ENCODE measurements at places on chromosomes 7 and 10.

GRCh38 chr10:105259201-105259600 is 618.1 kb downstream of the SORCS3 start:
- no peak for DNase-seq

- DNase-seq, result no peak
Measured at GRCh38 chr7:75654855-75655254, 83.9 kb downstream of the HIP1 start.

DNA sequence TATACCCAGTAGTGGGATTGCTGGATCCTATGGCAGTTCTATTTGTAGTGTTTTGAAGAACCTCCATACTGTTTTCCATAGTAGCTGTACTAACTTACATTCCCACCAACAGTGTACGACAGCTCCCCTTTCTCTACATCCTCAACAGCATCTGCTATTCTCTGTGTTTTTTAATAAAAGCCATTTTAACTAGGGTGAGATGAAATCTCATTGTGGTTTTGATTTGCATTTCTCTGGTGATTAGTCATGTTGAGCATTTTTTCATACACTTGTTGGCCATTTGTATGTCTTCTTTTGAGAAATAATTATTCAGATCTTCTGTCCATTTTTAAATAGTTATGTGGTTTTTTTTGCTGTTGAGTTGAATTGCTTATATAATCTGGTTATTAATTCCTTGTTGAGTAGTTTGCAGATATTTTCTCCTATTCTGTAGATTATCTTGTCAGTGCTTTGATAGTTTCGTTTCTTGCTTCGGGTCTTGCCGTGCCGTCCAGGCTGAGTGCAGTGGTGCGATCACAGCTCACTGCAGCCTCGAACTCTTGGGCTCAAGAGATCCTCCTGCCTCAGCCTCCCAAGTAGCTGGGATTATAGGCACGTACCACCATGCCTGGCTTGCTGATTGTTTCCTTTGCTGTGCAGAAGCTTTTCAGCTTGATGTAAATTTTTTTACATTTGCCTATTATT is 12.0 kb downstream of the MTG1 start:
- DNase-seq, result no peak

- no peak for DNase-seq
Measured at GRCh38 chr10:62907470-62908212, 91.5 kb upstream of the EGR2 start.

- no peak for DNase-seq
Measured at GRCh38 chr10:14605231-14605925, 169.3 kb downstream of the FAM107B start.

DNA sequence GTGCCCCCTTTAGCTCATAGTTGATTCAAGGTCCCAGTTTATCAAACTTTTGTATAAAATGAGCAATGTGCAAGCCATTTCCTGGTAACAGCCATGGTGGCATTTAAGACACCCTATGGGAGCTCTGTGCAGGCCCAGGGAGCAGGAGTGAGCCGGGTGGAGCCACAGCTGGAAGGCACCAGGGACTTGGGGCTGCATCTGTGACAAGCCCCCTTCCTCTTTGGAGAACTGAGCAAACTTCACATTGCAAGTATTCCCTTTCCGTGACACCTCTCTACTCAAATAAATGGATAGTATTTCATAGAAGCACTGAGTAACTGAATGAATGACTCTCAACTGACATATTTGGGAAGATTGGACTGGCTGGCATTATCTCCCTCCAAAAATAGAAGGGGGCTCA is 558.7 kb upstream of the FOXK1 start:
- no peak for DNase-seq

GRCh38 chr7:80724249-80724871 is 85.9 kb downstream of the CD36 start:
- DNase-seq, result no peak

DNA sequence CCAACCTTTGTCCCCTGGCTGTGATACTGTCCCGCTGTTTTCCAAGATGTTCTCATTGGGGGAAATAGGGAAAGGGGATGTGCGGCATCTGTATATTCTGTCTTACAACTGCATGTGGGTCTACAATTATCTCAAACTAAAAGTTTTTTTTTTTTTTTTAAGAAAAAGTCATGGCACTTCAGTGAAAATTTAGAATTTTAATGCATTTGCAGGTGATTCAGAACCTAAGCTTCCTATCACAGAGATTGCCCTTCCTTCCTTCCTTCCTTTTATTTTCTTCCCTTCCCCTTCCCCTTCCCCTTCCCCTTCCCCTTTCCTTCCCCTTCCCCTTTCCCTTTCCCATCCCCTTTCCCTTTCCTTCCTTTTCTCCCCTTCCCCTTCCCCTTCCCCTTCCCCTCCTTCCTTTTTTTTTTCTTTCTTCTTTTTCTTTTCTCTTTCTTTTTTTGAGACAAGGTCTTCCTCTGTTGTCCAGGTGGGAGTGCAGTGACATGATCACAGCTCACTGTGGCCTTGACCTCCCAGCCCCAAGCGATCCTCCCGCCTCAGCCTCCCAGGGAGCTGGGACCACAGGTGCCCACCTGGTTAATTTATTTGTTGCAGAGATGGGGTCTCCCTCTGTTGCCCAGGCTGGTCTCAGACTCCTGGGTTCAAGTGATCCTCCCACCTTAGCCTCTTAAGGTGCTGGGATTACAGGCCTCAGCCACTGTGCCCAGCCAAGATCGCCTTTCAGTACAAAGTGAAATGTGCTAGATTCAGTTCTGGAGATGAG is 32.0 kb downstream of the JAKMIP3 start:
- no peak for DNase-seq

GRCh38 chr7:150982351-150982750 is 4.2 kb upstream of the KCNH2 start:
- DNase-seq, result no peak

- DNase-seq, result peak; percentile 64
Measured at GRCh38 chr10:97025613-97026242, 160.0 kb downstream of the SLIT1 start.

DNA sequence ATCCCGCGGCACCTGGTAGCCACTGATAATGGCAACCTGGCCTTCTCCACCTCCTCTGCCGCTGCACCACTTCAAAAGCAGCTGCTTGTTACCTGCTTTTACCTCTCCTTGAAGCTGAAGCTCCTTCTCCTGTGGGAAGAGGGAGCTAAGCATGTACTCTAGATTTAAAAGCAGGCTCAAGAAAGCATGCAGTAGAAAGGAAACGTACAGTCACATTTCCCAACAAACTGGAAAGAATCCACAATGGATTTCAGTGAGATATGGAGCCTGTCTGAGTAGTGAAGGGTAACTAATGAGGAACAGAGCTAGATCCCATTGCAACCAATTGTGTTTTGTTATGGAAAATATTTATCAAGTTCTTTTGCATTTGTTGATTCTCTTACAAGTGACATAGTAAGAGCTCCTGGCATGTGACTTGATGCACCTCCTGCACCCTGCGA is 457.4 kb upstream of the GALNT17 start:
- no peak for DNase-seq

DNA sequence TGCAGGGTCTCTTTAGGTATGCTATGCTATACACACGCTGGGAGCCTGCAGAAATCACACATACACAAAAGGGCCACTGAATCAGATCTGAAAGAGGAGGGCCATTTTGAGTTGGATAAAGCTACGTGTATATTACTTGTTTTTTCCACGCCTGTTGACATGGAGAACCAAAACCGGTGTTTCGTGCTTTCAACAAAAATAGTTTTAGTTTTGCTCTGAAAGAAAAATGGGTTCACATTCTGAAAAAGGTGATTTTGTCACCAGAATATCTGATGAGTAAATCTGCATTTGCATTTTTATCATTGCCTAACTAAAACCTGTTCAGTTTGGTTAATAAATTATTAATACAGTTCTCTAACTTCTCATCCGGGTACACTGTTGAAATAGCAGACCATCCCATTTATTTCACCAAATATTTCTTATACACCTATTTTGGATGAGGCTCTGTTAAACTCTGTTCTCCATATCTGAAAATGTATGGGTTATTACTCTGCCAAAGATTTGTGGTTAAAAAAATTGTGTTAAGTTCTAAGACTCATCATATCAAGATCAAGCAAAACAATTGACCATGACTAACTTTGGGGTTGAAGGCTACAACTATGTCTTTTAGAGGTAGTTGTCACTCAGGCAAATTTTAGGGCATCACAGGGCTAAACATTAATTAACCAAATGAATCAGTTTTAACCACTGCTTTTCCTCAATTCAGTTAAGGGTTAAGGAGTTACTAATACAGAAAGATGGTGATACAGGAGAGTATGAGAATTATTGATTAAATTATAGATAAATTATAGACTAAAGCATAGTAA is 101.2 kb upstream of the RPA3 start:
- DNase-seq, result no peak

- no peak for DNase-seq
Measured at GRCh38 chr10:51204066-51204465, 129.8 kb downstream of the PRKG1 start.

- no peak for DNase-seq
Measured at GRCh38 chr7:75679060-75679459, 59.7 kb downstream of the HIP1 start.

GRCh38 chr10:96719850-96720421 is 378 bp downstream of the PIK3AP1 start:
- DNase-seq, result peak; percentile 75

- no peak for DNase-seq
Measured at GRCh38 chr10:12416344-12417050, 67.2 kb downstream of the CAMK1D start.

DNA sequence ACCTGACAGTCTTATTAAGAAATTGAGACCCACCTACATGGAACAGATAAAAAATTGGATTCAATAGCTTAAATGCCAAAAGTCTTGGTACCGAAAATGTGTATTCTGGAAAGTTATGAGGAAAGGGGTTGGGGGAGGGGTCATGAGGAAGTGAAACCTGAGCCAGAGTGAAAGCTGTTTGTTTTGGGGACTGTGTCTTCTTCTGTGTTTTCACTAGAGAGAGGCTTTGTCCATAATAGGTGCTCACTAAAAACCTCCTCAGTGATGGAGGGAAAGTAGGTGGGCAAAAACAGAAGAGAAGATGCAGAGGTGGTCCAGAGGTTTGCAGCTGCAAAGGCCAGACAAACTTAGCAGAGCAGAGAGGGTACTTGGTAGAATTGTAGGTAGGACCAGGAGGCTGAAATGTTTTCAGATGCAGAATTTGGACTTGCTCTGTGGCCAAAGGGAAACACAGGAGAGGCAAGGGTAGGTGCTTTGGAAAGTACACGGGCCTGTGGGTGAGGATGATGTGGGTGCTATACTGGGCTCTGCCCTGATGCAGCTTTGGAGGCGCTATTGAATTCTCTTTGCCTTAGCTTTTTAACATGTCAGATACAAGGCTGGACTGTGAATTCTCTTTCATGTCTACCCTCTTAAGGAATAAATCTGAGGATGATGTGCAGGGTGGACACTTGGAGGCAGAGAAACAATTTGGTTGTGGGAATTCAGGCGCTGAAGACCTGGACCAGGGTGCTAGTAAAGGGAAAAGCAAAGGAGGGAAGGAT is 254.6 kb downstream of the PTEN start:
- DNase-seq, result no peak

GRCh38 chr7:26136831-26137230 is 15.2 kb upstream of the NFE2L3 start:
- no peak for DNase-seq

DNA sequence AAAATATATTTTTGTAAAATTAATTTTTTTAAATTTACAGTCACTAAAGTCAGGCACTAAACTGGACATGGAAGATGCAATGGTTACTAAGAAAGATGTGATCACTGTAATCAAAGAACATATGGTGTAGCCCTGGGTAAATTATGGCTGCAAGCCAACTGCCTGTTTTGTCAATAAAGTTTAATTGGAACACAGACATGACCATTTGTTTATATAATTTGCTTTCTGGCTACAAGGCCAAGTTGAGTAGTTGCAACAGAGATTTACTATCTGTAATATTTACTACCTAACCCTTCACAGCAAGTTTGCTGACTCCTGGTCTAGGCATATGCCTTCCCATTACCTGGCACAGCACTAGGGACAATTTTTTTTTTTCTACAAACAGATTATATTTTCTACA is 448.9 kb downstream of the ADRA2A start:
- DNase-seq, result no peak

GRCh38 chr7:28811008-28811407 is 147.1 kb downstream of the TRIL start:
- DNase-seq, result no peak

DNA sequence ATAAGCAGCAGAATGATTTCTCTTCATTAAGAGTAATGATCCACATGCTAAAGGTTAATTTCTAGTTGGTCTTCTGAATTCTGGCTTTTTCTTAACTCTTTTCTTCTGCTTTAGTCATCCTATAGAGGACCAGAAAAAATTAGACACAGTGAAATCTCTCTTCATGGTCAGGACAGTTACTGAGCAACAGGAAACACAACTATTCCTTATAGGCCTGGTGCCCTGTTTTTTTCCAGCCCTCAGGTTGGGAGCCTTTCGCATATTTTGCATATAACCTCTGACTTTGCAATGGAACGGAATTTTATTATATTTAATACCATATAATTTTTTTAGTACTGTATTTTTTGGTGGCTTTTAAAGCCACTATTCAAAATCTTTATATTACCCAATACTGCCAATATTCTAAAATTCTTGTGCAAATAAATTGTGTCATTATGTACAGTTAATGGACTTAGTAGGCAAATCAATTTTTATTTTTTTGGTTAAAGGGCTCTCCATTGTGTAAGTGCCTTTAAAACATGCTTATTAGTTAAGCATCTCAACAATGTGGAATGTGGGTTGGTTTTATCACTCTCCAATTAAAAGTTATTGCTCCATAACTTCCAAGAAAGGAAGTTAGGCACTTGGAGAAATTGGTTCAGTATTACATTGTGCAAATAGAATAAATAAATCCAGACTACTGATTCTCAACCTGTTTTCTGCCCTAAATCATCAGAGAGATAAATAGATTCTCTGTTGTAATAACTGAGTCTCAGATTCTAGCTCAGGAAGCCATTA is 22.5 kb downstream of the ARL4A start:
- DNase-seq, result no peak

DNA sequence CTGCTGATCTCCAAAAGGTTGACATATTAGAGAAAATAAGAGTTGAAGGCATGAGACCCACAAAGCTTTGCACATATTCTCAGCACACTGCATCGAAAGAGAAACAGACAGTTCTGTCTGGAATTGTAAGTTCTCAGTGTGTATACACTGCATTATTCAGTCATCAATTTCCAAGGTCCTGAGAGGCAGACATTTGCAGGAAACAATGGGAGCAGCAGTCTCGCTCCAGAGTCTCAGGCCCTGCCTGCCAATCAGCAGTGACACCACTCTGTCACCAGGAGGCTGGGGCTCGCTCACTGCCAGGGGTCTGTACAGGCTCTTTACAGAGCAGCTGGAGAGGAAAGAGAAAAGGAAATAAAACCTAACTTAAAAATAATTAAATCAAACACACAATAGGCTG is 36.3 kb downstream of the JAZF1 start:
- DNase-seq, result peak; percentile 59

DNA sequence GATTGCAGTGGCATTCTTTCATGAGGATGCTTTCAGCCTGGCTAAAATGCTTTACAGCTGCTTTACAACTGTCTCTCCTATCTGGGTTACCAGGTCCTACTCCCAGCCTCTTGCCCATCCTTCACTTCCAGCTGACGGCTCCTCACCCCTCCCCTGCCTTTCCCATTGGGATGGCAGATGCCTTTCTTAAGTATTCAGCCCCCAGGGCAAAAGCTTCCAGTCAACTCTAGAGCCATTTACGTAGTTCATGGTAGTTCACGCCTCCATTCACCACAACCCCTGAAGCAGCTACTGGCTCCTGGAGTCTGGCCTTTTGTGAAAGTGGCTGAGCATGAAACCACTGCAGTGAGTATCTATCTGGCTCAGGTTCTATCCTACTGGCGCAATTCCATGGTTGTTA is 17.2 kb upstream of the BMPER start:
- DNase-seq, result no peak

Measured in endothelial cell (in vitro differentiated cells).